ENCODE measurements at places on chromosomes 1 and 21.

DNA sequence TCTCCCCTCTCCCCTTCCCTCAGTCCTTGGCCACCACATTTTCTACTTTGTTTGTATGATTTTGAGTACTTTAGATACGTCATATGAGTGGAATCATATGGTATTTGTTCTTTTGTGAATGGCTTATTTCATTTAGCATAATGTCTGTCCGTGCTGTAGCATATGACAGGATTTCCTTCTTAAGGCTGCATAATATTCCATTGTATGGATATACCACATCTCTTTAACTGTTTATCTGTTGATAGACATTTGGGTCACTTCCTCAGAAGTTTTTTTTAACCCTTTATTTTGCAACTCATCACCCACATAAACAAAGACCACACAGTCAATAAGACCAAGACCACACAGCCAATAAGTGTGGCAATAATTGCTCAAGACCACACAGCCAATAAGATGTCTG, 24.9 kb downstream of the FAM163A start:
- no peak for DNase-seq

DNA sequence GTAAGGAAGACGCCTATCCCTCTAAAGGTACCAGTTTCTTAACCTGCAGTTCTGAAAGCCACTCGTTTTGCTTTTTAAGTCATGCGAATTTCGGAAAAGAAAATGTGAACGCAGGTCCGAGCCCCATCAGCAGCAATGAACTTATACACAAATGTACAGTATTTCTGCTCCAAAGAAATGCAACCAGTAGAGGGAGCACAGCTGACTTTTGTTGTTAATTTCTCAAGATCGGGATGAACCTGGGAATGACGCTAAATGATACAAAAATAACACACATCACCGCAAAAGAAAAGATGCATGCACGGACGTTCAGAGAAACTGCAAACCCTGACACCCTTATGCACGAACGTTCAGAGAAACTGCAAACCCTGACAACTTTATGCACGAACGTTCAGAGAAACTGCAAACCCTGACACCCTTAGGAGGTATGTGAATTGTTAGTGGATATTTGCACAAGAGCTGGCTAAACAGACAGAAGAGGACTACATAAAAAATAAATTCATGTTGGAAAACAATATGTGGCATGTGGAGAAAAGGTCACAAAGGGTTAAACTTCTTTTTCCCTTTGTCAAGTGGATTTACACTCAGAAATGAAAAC, 3.5 kb upstream of the TIAM1 start:
- no peak for DNase-seq

DNA sequence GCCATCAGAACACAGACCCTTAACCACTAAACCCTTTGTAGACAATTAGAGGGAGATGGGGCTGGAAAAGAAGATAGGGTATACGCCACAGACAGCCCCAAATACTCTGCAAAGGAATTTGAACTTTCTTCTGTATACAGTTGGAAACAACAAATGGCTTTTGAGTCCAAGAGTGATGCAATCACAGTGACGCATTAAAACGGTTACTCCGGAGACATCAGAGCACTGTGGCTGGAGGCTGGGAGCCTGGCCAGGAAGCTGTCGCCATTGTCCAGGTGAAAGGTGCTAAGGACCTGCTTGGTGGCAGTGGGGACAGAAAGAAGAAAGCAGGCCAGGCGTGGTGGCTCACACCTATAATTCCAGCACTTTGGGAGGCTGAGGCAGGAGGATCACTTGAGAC, 4.2 kb downstream of the FLAD1 start:
- DNase-seq = no peak

DNA sequence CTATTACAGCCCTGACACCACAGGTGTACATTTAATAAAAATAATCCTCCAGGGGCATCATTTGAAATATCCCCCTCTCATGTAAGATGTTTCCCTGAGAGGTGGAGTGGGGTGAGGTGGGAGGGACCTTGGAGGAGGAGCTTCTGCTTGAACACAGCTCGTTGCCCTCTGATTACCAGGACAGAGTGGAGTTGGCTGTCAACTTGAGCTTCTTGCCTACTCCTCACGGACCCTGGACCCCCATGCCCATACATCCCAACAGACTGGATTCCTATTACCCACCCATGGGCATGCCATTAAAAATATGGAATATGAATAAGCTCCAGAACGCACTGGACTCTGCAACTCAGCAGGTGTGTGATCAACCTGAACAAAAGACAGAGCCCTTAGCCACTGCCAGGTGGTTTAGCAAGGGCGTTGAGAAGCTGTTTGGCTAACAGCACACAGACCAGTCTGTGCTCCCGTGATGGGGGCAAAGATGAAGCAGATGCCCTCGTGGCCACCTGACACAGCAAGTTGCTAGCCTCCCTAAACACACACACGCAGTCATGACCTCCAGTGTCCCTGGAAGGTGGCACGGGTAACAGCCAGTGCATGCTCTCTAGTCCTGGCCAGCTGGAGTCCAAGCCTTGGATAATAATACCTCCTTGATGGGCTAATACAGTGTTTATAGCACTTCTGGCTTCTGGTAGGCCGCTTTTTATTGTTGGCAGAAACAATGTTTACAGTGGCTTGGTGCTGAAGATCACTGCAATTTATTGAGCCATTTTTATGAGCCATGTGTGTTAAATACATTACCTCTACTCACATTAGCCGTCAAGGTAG, 155.0 kb downstream of the TOMM20 start:
- DNase-seq = peak; percentile 90

GRCh38 chr1:116879478-116880133, 30.1 kb upstream of the PTGFRN start:
- no peak for DNase-seq

- DNase-seq = no peak
Measured at GRCh38 chr21:31181082-31181750, 142.9 kb upstream of the KRTAP19-8 start.

- no peak for DNase-seq
Measured at GRCh38 chr1:54390655-54391054, 15.5 kb downstream of the SSBP3 start.

- no peak for DNase-seq
Measured at GRCh38 chr1:160834945-160835565, 27.6 kb downstream of the CD244 start.

DNA sequence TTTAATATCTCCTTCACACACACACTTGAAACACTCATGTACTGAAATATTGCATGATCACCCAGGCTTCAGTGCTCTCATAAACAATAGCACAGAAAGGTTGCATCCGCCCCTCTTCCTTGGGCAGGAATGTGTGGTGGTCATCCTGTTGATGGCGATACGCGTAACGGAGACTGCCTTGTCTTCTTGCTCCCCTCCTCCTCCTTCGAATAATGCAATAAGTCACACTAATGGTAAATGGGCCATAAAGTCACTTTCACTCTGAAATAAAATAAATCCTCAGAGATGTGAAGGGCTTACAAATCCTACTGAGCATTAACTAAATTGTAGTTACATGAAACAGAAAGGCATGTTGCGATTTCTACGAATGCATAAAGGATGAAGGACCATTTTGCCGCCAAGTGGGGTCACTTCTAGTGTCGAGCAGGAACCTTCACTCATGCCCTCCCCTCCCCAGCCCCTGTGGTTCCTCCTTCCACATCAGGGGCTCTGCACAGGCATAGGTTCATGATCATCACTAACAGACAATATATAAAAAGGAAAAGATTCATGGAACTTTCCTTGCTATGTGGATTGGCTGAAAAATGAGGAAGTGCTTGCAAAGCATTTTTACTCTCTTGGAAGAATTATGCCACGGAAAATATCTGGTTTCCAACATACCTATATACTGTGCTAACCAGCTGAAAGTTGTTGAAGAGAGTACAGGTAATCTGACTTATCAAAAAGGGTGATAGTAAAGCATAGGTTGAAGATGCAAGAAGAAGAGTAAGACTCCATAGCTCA, 1.2 kb upstream of the PGBD5 start:
- DNase-seq = no peak

- DNase-seq = no peak
Measured at GRCh38 chr1:217272385-217272784, 358.5 kb downstream of the GPATCH2 start.

DNA sequence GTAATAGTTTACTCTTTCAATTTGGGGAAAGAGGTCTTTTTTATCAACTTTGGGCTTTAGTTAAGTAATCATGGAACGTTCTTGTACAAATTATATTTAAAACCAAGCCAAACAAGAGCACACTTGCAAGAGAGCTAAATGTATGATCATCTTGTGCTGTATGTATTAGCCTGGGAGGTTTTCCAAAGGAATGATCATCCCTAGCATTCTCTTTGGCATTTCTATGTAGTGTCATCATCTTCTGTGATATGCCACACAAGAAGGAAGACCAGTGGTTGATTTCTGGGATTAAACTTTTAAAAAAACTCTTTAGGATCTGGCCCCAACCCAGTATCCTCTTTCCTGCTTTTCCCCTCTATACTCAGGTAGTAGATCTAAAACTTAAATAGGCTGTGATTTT, 38.4 kb upstream of the KCNQ4 start:
- DNase-seq = no peak
